ENCODE measurements at places on chromosomes 12 and 14.
A peak's percentile ranks its signal among the peaks of the same experiment; 100 is the strongest.

DNA sequence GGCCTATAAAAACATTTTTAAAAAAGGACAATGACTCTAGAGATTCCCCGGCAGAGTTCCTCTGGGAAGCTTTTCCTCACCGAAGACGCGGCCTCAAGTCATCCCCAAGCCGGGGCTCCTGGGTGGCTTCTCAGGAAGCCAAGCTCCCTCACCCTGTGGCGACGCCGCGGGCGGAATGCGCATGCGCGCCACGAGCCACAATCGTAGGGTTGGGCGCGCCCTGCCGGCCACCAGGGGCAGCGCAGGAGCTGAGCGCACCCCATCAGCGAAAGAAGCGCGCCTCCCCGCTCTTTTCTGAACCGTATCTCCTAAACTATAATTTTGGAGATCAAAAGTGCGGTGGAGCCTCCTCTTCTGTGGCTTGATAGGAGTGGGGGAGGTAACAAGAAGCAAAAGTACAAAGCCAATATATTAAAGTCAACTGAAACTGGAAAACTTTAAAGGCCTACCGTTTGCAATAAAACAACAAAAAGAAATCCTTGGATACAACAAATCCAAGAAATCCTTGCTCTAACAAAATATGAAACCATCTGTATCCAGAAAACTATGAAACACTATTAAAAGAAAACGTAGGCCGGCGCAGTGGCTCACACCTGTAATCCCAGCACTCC lies 17.4 kb upstream of the CHFR start:
- DNase-seq: peak; percentile 81

DNA sequence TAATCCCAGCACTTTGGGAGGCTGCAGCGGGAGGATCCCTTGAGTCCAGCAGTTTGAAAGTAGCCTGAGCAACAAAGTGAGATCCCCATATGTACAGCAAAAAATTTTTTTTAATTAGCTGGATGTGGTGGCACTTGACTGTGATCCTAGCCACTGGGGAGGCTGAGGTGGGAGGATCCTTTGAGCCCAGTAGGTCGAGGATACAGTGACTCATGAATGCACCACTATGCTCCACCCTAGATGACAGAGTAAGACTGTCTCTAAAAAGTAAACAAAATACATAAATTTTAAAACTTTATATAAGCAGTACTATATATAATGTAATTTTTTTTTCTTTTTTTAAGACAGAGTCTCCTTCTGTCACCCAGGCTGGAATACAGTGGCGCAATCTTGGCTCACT lies 115.4 kb downstream of the ESR2 start:
- DNase-seq: no peak

- no peak for DNase-seq
These were observed 96.2 kb upstream of the MED13L start for GRCh38 chr12:116373572-116374206.

DNA sequence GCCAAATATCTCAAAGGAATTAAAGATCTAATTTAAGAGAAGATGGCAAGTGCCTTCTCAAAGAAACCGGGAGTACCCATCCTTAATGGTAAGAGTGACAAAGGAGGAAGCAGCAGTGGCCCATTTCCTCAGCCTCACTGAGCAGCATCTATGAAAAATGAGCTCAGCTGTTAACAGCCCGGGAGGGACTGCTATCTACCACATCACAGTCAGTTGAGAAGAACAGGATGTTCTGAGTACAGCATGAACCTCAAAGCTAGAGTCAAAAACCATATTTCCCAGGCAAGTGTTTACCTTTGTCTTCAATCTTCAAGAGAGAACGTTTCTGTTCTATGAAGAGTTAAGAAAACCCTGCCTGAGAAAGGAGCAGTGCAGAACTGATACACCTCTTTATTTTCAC lies 115.0 kb downstream of the BTG1 start:
- peak; percentile 14 for DNase-seq

- DNase-seq: no peak
These were observed 22.3 kb downstream of the PPM1H start for GRCh38 chr12:62912644-62913043.

GRCh38 chr14:79413734-79414428 lies 797.4 kb downstream of the DIO2 start:
- no peak for DNase-seq

DNA sequence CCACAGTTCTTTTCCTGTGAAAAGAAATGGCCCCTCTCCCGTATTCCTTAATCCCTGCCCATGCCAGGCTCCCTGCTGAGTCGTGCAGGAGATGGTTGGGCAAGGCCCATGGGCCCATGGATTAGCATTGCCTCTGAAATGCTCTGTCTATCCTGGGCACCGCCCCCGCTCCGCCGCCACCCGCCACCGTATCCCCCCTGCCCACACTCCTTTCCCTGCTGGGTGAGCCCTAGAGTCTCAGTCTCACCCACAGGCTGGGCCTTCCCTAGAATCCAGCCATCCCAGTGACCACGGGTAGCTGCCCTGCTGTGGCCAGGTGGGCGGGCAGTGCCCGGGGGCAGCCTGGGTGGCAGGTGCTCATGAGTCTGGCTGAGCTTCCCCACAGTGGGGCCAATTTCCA lies 50.6 kb downstream of the TSPAN11 start:
- DNase-seq: no peak

DNA sequence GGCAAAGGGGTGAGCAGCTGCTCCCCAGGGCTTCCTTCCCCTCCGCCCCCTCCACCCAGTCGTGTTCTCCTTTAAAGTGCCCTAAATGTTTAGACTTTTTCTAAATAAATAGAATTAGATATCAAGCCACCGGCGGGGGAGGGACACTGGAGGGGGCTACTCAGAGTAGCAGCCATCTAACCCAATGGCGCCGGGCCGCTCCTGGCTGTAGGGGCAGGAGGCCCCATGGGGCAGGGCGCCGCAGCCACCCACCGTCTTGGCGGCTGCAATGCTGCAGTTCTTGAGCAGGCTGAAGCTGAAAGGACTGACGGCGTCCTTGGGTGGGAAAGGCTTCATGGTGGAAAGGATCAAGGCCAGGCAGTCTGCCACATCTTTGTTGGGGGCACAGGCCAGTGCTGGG lies 13.1 kb downstream of the SLC39A5 start:
- no peak for DNase-seq

- DNase-seq: no peak
These were observed 9.7 kb downstream of the PIK3C2G start for GRCh38 chr12:18270958-18271460.

- DNase-seq: peak; percentile 59
These were observed 27.1 kb downstream of the DAD1 start for GRCh38 chr14:22561661-22562579.

GRCh38 chr14:84533181-84533725 lies 996.7 kb upstream of the FLRT2 start:
- DNase-seq: no peak

DNA sequence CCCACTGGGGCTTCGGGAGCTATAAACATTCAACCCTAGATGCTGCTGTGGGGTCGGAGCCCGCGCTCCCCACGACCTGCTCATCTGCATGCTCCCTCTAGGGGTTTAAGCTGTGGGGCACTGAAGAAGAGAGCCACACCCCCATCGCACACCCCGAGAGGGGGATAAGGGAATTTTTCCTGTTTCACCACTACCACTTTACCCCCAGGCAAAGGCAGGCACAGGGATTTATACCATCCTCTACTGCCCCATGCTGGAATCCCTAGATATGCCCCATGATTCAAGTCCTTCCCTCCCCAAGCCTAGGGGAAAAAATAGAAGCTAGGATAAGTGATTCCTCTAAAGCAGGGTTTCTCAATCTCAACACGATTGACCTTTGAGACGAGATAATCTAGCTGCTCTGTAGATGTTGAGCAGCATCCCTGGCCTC lies 59.9 kb upstream of the CCDC60 start:
- no peak for DNase-seq

GRCh38 chr14:91893669-91894068 lies 26.3 kb upstream of the TC2N start:
- DNase-seq: no peak

GRCh38 chr14:64185184-64185583 lies 109.0 kb downstream of the ESR2 start:
- DNase-seq: no peak

DNA sequence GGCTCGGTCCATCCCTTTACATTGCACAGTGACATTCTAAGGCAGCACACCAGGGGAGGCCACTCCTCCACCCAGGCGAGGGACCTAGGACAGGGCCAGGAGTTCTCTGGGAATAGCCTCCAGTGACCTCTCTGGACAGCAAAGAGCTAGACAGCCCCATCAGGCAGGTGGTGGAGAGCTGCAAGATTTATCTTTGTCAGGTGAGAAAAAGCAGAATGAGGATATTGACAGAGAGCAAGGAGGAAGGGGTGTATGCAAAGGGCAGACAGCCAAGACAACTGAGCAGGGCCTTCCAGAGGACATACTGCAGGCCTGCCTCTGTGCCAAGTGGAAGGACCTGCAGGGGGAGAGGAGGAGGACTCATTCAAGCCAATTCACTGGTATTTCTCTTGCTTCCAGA lies 112.4 kb upstream of the MAX start:
- no peak for DNase-seq

DNA sequence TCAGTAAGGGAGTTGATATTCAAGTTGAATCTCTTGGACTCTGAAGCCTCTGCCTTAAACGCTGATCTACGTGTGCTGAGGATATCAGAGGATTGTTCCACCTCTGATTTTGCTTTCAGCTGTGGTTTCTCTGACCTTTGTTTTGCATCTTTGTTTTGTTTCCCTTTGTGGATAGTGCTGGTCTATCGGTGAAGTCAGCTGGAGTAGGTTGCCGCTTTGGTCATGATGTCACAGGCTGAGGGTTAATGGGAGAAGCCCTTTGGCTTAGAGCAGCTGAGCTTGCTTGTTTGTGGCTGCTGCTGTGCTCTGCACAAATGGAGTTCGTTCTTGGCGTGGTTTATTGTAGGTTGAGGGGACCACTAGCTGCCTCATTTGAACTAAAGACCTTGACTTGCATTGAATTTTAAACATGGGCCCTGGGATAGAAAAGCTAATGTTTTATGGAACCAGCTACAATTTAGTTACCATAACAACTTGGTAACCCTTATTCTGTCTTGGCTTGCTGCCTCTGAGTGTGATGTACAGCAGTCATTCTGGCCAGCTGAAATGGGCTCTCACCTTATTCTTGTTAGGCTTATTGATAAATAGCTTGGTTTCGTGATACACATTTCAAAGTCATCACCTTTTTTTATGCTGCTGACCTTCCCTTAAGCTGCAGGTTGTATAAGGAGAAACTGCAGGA lies 284.5 kb upstream of the E2F7 start:
- no peak for DNase-seq

- no peak for DNase-seq
These were observed 72.9 kb downstream of the DENND5B start for GRCh38 chr12:31517994-31518393.

DNA sequence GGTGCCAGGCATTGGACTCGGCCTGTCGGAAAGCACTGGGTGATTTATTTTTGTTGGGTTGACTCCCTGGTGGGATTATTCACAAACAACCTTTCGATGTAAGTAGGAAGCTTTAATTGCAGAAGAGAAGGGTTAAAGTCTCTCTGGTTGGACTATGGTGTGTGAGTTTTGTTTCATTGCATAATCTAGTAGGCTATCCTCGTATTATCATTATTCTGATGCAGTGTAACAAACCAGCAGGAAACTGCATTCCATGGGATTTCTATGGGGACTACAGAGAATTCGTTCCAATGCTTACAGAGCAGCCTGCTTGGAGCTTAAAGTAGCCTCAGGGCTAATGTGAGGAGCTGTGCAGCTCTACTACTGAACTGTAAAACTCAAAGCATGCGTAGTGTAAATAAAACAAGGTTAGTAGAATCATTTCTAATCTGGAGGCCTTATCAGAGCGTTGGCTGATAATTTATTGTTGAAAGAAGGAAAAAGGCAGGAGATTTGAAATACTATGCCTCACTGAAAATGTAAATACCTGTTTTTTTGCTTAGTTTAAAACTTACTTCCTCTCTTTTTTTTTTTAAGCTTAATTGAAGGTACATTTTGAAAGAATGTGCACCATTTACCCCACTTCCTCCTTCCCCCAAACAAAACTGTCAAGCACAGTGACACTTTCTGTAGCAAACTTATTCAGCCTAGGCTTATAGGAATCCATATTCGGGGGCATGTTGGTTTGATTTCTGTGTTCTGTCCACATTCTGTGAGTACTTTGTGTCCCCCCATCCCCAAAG lies 226.7 kb downstream of the NPAS3 start:
- no peak for DNase-seq

DNA sequence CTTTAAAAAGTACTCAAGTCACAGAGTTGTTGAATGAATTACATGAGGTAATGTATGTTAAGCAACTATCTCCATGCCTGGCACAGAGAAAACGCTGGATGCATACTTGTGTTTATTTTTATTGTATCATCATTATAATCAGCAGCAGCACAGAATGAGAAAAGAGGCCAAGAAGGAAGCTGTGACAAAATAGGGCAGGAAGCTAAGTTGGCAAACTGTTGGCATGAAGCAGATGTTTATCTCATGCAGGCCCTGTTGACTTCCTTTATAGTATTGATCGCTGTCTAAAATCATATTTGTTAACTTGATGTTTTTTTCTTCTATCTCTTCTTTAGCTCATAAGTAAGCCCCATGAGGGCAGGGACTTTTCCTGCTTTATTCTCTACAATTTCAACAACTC lies 466.6 kb downstream of the TRHDE start:
- DNase-seq: no peak
